ENCODE measurements at places on chromosomes 6 and 20.

GRCh38 chr6:259901-260508 is 32.3 kb upstream of the DUSP22 start:
- DNase-seq, result no peak

- no peak for DNase-seq
Measured at GRCh38 chr6:13865141-13865540, 50.8 kb upstream of the MCUR1 start.

DNA sequence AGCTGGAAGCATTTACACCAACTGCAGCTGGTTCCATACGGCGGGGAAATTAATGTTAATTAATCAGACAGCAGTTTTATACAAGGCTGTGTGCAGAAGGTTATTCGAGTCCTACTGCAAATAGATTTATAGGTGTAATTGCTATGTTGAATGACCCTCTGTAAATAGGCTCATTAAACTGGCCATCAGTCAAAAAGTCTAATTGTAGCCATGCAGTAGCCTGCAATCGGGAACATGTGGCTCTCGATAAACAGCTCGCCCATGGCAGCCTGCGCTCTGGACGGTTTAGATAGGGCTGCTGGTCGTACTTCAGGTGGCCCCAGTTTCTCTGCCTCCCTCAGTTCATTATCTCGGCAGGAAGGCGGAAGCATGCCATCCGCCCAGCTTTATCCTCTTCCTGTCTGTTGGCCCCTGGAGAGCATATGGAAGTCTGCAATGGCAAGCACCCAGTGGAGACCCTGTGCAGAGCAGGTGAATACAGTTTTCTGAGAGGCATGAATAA is 143.2 kb downstream of the MBOAT1 start:
- DNase-seq, result no peak

GRCh38 chr6:44650495-44650894 is 263.0 kb downstream of the CDC5L start:
- DNase-seq, result no peak

DNA sequence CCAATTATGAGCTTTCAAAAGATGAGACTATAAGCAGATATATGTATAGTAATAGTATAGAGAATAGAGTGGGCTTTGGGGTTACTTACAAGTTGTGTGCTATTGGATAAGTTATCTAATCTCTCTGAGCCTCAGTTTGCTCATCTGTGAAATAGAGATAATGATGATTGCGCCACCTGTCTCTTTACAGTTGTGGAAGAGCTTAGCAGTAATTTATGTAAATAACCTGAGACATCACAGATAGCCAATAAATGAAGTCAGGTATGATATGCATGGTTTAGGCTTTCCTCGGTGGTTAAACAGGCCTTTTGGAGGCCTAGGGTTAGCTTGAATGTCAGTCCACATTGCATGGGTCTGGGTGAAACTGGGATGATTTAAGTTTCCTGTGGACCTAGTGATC is 29.8 kb upstream of the SCUBE3 start:
- no peak for DNase-seq

DNA sequence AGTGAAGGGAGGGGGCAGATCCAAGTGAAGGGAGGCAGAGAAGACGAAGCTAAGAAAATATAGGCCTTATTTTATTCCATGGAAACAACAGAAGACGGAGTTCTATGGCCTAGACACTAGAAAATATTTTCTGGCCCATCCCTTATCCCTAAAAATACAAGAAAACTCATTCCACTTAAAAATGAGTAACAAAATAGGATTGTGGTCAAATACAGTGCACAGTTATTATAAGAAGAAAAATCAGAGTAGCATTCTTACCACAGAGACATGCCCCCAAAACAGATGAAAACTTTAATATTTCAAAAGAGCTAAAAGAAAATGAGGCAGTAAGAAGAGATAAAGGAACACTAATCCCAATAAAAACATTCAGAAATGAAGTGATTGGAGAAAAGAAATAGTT is 202.9 kb downstream of the GMPR start:
- DNase-seq, result no peak

DNA sequence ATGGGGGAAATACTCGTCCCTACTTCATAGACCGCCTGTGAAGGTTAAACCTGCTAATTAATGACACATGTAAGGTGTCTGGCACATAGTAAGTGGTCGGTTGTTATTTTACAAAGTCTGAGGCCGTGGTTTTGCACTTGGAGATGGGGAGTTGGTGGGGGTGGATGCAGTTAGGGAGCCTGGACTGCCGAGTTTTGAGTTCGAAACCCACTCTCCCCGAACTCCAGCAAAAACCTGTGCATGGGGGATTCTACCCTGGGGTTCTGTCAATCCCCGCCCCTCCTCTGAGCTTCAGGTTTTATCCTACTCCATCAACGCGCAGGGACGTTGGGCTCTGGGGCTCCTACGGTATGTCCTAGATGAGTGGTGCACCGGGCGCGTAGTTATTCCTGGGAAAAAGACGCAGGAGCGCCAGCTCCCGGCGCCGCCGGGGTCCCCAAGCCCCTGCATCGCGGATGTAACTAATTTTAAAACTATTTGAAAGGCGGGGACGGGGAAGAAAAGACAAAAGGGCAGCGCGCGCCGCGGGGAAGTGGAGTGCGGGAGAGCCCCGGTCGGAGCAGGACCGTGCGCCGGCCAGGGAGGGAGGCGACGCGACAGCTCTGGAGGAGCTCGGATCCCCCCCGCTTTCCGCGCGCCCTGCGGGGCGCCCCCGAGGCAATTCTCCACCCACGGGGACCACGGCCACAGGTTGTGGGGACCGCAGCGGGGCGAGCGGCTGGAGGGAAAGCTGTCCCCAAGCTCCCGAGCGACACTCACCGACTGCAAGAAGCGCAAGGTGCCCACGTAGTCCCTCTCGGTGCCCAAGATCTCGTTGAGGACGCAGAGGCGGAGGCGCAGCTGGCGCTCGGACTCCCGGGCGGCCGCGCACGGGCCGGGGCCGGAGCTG is 672 bp downstream of the PREX1 start:
- DNase-seq, result peak; percentile 59

GRCh38 chr20:23071996-23072395 is 14.1 kb downstream of the CD93 start:
- DNase-seq, result no peak

DNA sequence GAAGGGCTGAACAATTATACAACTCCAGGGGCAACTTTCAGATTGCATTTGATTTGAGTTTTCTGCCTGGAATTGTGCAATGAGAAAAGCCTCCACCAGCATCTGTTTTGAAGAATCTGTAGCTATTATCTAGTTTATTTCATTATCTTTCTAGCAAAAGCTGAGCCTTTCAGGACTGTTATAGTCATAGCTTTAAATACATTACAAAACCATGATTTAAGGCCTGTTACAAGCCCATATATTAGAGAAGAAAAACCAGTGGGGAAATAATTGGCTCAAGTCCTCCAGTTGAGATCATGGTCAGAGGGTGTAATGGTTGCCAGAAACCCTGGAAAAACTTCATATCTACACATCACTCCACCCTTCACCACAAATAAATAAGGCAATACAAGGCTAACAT is 676.2 kb downstream of the HDGFL1 start:
- no peak for DNase-seq

- DNase-seq, result no peak
Measured at GRCh38 chr20:41716436-41716835, 98.3 kb upstream of the CHD6 start.

DNA sequence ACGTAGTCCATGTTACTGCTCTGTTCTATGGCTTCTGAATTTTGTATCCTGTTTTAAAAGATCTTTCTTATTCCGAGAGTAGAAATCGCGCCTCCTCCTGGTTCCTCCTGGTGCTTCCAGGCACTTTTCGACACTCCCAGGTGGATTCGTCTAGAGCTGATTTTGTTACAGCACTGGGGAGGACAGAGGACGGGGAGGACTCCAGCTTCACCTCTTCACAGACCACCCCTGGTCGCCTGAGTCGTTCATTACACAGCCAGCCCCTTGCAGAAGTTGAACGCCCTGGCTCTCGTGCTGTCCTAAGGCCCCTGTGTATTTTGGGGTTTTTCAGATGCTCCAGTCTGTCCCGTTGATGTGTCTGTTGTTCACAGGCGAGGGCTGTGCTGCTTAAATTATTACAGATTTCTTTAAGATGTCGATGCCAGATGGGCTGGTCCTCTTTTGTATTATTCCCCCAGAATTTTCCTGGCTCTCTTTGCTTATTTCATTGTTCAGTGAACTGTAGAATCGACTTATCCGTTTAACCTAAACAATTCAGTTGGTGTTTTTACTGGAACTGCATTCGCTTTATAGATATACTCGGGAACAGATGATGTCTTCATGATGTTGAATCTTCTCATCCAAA is 30.5 kb downstream of the COL20A1 start:
- no peak for DNase-seq

DNA sequence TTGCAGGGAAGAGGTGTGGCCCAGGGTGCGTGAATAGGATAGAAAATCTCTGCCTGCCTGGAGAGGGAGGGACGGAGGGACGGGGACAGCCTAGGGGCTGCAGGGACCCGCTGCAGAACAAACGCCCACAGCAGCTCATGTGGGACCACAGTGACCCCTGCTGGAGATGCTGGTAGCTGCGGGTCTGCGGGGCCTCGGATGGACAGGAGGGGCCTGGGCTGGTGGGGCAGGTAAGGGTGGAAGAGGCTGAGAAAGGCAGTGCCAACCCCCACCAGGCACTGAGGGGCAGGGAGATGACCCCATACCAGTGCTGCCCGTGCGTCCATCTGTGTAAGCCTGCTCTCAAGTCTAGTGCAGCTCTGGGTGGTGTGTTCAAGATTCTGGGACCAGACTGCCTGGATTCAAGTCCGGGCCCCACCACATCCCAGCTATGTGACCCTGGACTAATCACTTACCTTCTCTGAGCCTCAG is 39.4 kb downstream of the KIAA1755 start:
- DNase-seq, result peak; percentile 89
